ENCODE measurements at places on chromosomes 7 and 10.

GRCh38 chr10:70320751-70321150 lies 36.9 kb upstream of the NPFFR1 start:
- DNase-seq = no peak

- no peak for DNase-seq
Observed at GRCh38 chr10:133013463-133013862, 71.1 kb upstream of the CFAP46 start.

DNA sequence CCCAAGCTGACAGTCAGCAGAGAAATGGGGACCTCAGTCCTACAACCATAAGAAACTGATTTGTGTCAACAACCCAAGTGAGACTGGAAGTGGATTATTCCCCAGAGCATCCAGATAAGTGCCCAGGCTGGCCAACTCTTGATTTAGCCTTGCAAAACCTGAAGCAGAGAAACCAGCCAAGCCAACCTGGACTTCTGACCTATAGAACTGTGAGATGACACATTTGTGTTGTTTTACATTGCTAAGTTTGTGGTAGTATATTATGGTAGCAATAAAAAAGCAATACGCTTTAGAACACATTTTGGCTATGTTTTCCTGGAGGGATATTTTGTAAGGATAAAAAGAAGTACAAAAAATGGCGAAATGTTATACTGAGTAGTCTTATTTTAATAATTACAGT lies 19.7 kb upstream of the CCDC6 start:
- no peak for DNase-seq

DNA sequence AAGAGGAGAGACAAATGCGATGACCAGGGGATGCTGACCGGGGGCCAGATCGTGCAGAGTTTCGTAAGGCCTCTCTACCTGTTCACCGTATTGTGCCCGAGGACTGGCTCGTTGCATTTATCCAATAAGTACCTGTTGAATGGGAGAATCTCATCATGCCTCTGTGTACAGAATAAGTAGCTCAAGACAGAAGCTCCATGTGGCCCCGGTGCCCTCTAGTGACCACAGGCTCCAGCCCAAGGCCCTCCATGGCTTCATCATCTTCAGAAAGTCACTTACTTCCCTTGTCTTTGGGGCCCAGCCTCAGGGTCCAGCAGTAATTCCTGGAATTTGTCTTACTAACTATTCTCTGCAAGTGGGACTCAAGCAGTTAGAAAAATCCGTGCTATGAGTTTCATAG lies 151.0 kb downstream of the CHN2 start:
- DNase-seq = peak; percentile 50

- no peak for DNase-seq
Observed at GRCh38 chr7:142739923-142740492, 9.3 kb upstream of the PRSS1 start.

- DNase-seq = no peak
Observed at GRCh38 chr10:26792758-26793495, 67.8 kb downstream of the ABI1 start.

- DNase-seq = peak; percentile 5
Observed at GRCh38 chr10:100186253-100187212, 704 bp upstream of the ERLIN1 start.

GRCh38 chr7:84088802-84089201 lies 105.8 kb downstream of the SEMA3A start:
- no peak for DNase-seq

- no peak for DNase-seq
Observed at GRCh38 chr7:155038335-155038734, 31.8 kb upstream of the HTR5A start.
